Hepatic stellate cell (primary cell): ENCODE measurements at places on chromosomes 16 and 17.
A peak's percentile ranks its signal among the peaks of the same experiment; 100 is the strongest.

DNA sequence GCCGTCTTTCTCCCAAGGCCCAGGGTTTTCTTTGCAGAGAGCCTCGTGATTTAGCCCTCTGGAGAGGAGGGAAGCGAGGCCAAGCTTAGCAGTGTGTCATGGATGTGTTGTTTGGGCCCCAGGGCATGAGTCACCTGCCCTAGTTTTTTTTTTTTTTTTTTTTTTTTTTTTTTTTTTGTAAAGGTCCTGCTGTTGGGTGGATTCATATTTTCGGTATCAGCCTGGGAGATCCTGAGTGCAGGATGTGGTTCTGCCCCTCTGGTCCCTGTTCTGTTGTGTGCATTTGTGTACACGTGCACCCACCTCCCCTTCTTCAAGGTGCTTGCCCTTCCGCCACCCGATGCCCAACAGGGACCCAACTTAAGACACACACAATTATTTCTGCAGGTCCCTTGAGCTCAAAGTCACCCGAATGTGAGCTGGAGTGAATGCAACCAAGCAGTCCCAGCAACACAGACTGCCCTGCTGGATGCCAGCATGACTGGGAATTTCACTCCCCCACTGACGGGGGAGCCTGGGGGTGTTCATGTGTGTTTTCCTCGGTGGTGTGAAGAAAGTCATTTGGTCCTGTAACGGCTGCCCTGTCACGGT is 265.8 kb upstream of the TNRC6C start:
- DNase-seq, result no peak

GRCh38 chr16:77227745-77228144 is 28.5 kb downstream of the SYCE1L start:
- DNase-seq, result no peak

DNA sequence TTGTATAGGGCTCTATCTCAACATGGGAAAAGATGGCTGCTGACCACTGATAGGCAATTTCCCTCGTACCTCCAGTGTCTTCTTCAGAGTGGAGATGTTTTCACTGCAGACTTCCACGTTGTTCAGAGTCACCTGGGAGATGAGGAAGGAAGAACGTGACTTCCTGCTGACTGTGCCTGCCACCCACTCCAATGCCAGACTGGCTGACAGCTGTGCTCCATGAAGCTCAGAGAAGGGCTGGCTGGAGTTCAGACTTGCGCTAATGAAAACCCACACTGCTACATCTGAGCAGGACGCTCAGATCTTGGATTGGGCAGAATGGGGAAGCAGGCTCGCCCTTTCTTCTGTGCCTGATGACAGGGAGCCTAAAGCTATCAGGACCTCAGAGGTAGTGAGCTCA is 33.1 kb downstream of the COG4 start:
- DNase-seq, result no peak

DNA sequence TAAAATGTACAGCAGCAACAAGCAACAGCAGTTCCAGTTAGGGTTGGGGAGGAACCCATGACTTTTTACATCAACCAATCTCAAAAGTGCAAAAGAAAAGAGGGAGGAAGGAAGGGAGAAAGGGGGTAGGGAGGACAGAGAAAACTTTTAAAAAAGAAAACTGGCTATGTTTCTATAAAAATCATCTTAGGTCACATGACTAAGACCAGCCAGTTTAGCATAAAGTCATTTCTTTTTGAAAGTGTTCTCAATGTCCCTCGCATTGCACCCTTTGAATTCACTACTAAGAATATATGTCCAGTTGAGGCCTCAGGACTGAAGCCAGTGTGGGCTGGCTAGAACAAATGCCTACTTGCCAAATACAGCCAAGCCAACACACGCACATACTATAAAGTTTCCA is 28.9 kb downstream of the DCUN1D3 start:
- DNase-seq, result no peak

DNA sequence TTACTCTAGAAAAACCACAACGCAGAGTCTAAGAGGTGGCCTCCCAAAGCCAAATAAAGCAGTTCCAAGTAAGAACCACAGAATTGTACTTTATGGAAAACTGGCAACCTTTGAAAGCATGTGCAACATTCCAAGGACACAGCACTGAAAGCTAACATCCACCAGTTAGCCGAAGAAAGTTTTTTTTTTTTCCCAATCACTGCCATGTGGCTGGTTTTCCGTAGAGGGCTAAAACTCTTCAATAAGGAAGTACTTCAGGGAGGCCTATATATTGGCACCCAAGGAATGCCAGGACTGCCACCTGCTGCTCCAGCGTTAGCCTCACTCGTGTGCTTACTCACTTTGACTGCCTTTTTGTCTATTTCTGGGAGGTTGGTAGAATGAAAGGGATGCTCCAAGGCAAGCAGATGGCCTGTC is 25.2 kb downstream of the CEP95 start:
- DNase-seq, result no peak

DNA sequence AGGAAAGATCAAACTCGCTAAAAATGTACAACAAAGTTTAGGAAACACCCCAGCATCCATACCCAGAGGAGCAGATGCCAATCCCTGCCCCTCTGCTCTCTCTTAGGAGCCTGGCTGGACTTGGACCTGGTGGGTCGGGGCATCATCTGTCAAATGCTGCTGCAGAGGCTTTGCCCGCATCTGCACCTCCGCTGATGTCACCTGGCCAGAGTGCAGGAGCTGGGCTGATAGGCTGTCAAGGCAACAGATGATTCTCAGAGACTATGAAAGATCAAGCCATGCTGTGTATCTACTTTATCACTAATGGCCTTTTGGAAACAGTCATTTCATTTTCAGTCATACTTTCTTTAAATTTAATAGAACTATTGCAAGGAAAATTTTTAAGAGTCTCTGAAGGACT is 15.9 kb upstream of the LCMT1 start:
- no peak for DNase-seq

DNA sequence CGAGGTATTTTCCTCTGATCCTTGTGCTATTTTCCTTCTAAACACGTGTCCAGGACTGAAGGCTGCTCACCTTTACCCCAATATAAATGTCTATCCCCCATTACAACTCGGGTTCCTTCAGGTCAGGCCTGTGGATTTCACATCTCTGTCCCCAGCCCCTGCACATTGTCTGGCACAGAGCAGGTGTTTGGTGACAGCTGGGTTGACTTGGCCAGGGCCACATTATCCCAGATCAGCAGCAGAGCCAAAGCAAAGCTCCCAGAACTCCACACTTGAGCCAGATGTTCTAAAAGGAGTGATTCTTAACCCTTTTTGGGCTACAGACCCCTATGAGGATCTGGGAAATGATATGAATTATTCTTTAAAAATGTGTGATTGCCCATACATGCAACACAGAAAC is 18.0 kb upstream of the SPATA32 start:
- no peak for DNase-seq

GRCh38 chr16:87451563-87452210 is 41.1 kb downstream of the ZCCHC14 start:
- DNase-seq, result no peak

GRCh38 chr17:49556223-49556943 is 19.3 kb upstream of the NXPH3 start:
- peak; percentile 87 for DNase-seq

DNA sequence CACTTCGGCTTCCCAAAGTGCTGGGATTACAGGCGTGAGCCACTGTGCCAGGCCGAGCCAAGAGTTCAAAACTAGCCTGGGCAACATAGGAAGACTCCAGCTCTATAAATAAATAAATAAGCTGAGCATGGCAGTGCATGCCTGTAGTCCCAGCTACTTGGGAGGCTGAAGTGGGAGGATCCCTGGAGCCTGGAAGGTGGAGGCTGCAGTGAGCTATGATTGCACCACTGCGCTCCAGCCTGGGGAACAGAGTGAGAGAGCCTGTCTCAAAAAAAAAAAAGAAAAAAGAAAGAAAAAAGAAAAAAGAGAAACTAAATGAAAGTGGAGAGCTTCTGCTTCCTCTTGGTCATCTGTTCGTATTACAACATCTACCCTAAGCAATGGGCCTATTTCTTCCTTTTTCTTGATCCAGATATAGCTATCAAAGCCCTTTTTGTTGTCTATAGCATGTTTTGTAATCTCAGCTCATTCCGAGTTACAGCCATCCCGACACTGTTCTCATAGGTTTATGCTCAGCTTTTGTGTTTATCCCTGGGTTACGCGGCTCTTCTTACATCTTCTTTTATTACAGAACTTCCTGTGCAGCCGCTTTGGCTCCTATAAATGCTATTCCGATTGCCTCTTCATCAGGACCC is 14.1 kb upstream of the MAPK3 start:
- DNase-seq, result no peak
